ENCODE measurements at places on chromosomes 7 and 10.

GRCh38 chr10:70348228-70348850 is 34.1 kb downstream of the LRRC20 start:
- DNase-seq: no peak

GRCh38 chr10:30178356-30178964 is 119.1 kb upstream of the JCAD start:
- no peak for DNase-seq

DNA sequence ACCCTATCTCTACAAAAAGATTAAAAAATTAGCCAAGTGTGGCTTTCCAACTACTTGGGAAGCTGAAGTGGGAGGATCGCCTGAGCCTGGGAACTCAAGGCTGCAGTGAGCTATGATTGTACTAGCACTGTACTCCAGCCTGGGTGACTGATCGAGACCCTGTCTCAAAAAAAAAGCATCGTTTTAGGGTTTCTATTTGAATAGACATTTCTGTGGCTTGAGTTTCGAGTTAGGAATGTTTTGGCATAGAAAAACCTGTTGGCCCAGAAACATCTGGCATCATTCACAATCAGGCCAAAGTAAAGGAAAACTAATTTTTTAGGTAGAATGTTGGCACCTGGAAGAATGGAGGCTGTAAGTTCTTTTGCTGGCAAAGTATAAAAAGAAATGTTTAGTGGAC is 72.4 kb downstream of the AUTS2 start:
- DNase-seq: no peak

DNA sequence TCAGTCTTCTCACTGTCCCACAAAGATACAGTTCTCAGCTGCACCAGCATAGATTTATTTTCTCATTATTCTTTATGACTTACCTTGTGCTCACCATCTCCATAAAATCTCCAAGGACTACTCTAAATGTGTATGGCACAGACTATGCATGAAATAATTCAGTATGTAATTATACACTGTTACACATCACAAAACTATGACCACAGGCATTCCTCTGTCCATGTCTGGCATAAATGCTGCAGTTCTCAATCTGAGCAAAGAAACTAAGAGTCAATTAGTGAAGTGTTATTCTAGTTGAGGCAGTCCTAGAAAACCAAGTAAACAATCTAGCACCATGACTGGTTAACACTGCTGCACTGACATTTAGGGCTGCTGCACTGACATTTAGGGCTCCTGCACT is 2.7 kb downstream of the CYCS start:
- no peak for DNase-seq

DNA sequence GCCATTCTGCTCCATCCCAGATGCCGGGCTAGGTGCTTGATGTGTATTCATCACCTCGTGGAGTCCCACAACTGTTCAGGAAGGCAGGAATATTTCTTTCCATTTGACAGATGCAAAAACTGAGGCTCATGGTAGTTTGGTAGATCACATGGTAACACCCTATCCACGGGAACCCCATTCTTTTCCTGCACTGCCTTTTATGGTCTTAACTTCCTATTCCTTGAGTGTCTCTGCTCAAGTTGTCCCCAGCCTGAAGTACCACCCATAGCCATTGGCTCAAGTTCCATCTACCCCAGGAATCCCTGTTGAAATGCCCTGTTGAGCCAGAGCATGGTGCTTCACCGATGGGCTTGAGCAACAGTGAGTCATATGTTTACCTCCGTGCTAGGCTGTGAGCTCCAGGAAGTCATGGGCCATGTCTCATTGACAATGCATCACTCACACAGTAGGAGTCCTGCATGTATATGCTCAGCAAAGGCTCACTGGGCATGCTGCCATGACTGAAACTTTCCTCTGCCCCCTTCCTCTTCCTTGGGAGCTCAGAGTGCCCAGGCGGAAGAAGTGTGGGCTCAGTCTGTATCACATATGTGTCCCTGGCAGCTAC is 71.7 kb upstream of the ADAM12 start:
- DNase-seq: peak; percentile 42

- DNase-seq: no peak
These were observed 227.1 kb downstream of the FANK1 start for GRCh38 chr10:126123466-126123865.

DNA sequence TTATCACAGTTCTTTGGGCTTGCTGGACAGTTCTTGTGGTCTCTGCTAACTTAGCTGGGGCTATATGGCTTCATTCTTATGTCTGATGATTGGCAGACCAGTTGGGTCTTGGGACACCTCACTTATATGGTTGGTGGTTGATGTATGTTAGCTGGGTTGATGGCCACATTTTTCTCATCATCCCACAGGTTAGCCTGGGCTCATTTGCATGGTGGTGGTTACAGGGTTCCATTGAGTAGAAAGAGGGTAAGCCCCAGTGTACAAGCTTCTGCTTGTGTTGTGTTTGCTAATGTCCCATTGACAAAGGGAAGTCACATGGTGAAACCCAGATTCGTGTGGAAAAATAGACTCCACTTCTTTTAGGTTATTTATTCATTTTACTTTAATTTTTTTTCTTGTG is 40.6 kb downstream of the TMEM60 start:
- no peak for DNase-seq

- DNase-seq: no peak
These were observed 3.5 kb downstream of the NOS3 start for GRCh38 chr7:150994141-150994837.

DNA sequence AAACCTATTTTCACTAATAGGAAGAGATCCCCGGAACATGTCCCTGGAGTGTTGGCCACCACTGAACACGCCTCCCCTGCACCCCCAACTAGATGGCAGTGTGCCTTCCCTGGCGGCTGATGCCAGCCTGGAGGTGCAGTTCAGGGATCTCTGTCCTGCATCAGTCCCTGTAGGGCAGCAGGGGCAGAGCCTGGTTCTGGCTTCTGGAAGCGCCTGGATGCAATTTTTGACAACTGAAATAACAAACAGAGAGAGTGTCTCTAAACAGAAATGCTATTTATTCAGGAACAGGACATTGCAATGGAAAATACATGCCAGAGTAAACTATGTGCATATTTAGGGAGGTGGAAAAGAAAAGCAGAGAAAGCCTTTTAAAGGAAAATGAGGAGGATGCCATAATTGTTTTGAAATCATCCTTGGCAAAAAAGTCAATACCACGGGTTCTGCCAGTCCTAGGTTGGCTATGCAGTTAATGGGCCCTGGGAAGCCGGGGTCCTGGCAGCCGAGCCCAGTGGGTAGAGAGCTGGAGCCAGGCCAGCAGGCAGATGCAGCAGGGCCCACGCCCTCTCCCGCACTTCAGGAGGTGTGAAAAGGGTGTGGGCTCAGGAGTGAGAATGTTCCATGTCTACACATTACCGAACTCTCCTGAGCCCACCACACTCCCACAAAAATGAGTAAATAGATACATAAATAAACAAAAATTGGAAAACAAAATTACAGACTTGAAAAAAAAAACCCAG is 18.5 kb downstream of the ANTXRL start:
- no peak for DNase-seq

DNA sequence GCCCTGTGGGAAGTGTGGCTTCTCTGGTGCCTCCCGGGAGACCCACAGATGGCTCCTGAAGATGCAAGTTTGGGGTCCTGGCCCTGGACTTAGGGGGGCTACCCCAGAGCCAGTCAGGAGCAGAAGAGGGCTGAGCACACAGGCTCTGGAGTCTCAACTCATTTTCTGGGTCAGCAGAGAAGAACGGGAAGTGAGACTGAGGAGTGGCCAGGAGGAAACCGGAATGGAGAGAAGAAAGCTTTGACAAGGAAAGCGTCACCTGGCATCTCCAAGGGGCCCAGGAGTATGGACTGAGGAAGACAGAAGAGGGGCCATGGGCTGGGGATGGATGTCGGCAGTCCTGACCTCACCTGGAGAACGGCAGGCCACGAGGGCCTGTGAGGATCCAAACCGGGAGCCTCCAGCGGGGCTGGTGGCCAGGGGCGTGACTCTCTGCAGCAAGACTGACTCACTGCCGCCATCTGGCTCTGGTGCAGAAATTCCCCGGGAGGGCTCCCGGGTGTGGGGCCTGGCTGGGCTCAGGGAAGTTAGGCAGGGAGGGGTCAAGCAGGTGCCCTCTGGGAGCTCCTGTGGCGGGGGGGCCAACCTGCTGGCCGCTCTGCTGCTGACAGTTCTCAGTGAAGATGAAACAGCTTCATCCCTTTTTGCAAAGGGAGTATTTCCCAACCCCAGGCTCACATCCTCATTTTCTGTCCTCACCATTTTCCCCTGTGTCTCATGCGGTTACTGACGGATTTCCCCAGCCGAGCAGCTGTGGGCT is 23.6 kb downstream of the DAGLB start:
- DNase-seq: no peak

DNA sequence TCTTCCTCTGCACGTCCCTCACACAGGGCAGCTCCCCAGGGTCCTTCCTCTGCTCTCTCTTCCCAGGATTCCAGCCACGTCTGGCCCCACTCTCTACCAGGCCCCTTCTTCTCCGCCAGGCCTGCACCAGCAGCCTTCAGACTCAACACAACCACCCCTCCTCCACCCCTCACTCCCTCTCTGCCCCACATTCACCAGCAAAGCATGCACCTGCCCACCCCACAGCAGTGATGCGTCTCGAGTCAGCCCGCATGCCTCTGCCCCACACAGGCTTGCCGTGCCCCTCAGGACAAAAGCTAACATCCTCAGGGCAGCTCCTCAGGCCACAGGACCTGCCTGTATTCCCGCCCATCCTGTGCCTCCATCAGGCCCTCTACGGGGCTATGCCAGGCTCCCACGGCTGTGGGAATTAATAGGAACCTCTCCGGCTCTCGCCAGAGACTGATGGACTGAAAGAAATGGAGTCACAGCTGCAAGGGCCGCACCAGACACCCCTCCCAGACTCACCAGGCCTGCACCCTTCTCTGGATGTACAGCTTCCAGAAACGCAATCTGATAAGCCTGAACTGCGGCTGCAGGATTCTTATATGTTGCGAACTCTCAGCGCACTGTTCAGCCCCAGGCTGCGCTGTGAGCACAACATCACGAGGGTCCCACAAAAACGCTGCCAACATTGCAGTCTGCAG is 100.1 kb downstream of the CYTH3 start:
- DNase-seq: no peak

DNA sequence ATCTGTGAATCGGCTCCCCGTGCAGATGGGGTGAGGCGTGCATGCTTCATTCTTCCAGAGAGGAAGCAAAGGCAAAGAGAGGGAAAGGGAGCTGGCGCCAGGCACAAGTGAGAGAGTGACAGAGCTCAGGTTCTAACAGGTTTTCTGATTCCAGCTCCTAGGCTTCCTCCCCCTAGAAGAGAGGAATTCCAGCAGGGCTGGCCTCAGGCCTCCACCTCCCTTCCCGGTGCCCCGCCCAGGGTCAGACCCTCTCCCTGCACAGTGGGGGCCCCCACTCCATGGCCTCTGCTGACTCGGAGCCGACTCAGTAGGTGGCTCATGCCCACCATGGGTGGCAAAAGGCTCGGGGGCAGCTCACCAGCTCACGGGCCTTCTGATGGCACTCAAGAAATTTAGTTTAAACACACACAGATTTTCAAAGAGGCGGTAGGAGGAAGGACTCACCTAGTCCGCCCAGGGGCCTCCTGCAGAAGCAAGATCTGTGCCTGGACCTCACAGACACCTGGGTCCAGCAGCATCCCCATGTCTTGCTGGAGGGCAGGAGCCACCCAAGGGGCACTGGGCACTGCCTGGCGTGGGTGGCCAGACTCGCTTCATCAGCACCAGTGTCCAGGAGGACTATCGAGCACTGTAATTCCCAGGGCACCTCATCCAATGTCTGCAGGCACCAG is 183.5 kb downstream of the MAD1L1 start:
- no peak for DNase-seq

GRCh38 chr10:62394556-62395018 is 20.4 kb downstream of the ZNF365 start:
- no peak for DNase-seq

GRCh38 chr7:7323352-7323751 is 141.0 kb downstream of the C1GALT1 start:
- DNase-seq: no peak

DNA sequence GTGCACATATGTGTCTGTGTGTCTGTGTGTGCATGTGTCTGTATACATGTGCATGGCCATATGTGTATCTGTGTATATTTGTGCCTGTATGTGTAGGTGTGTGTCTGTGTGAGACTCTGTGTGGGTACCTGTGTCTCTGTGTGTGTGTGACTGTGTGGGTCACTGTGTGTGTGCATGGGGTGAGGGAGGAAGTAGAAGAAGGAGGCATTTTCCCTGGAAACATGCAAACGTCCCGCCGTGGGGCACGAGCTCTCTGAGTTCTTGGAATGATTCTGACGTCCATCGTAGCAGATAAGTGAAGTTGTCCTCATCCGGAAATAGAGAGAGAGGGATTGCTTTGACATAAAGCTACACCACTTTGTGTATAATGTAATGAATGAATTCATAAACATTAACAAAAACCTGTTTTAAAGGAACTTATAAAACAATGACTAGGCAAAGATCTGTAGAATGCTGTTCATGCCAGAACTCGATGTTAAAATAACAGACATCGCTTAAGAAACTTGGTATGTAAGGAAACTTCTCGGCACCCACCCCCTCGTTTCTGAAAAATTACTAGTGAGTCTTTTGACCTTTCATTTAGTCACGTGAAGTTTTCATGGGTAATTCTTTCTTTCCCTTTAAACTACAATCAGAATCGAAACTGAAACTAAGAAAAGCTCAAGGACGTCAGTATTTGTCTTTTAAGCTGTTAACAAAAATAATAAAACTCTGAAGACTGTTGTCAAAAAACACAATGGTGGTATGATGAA is 43.6 kb upstream of the KLF6 start:
- no peak for DNase-seq

DNA sequence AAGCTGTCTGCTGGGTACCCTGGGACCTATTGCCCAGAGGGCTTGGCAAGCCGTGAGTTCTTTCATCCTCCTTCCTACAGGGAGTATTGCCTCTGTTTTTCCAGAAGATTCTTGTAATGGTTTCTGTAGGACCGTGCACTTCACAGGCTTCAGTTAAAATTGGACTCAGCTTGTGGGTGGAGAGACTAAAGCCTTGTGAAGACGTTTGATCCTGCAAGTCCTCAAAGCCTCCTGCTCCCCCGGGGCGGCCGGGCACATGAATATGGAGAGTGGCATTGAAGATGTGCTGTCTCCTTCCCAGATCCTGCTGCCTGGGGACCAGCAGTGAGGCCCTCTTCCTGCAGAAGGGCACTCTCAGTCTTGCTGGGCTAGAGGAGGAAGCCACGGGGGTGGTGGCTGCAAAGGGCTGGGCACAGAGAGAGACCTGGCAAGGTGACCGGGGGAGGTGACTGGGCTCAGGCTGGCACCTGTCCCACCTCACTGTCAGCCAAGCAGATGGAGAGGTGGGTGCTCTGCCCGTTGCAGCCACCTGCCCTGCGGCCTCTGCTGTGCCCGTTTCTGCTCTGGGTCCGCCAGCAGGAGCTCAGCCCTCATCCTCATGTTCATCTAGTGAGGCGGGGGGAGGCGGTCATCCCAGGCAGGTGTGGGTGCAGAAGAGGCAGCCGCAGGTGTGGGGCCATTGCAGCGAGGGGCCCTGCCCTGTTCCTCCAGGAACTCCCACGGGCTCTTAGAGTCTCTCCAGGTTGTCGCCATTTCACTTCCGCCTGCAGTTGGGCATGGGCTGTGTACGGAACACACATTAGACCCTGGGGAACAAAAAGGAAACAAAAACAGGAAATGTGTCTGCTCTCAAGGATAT is 55.7 kb downstream of the TMEM209 start:
- no peak for DNase-seq

All from GOT3 (cell line).